ENCODE measurements at places on chromosomes 12 and 14. TPM values are rescaled to one million over a fixed set of nuclear protein-coding genes. Genes with fewer than 3 reads are reported as not detected.

PLA2G1B gene
- total RNA-seq = 42.2 TPM

GRCh38 chr12:56031987-56032386 lies 9.7 kb upstream of the RPS26 start:
- no peak for DNase-seq

- no peak for DNase-seq
These were observed 23.2 kb downstream of the TTC9 start for GRCh38 chr14:70664698-70665447.

GPR65 gene
- total RNA-seq = 13.4 TPM

- no peak for DNase-seq
These were observed 115.7 kb downstream of the PCNX1 start for GRCh38 chr14:71022939-71023338.

GRCh38 chr12:20489645-20490044 lies 121.3 kb downstream of the PDE3A start:
- no peak for DNase-seq

RILPL1 gene
- 14.4 TPM for total RNA-seq

LAG3 gene
- total RNA-seq = 2.1 TPM

- no peak for DNase-seq
These were observed 647.1 kb upstream of the FLRT2 start for GRCh38 chr14:84882830-84883229.

DNA sequence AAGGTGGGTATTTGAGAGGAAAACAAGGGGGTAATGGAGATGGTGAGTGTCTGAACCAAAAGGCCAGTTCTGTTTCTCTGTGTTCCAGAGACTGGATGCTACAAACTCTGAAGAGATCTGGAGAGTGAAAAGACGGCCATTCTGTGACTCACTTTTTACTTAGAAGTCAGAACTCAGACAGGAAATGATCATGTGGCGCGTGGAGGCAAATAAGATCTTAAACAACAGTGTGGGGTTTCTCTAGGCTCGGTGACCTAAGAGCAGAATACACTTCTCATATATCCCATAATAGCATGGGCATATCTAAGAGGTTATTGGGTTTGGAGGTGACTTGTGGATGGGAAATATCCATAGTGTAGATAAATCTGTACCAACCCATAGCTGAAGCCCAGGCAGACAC lies 463.5 kb downstream of the TMEM132D start:
- DNase-seq = no peak

DNA sequence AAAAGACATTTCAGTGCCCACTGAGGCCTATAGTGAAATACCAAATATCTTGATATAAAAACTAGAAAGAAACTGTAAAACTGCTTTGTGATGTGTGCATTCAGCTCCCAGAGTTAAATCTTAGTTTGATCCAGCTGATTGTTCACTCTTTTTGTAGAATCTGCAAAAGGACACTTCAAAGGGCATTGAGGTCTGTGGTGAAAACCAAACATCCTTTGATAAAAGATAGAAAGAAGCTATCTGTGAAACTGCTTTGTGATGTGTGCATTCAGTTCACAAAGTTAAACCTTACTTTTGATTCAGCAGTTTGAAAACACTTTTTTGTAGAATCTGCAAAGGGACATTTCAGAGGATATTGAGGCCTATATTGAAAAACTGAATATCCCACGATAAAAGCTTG lies 290.7 kb upstream of the ALG10B start:
- DNase-seq = no peak

GRCh38 chr12:42162193-42162592 lies 17.5 kb upstream of the GXYLT1 start:
- DNase-seq = no peak

GRCh38 chr12:2531371-2531770 lies 263.4 kb upstream of the FKBP4 start:
- DNase-seq = no peak

GRCh38 chr12:19652386-19652785 lies 213.1 kb downstream of the AEBP2 start:
- no peak for DNase-seq

- no peak for DNase-seq
These were observed 51.0 kb downstream of the SPTLC2 start for GRCh38 chr14:77565289-77565993.

DNA sequence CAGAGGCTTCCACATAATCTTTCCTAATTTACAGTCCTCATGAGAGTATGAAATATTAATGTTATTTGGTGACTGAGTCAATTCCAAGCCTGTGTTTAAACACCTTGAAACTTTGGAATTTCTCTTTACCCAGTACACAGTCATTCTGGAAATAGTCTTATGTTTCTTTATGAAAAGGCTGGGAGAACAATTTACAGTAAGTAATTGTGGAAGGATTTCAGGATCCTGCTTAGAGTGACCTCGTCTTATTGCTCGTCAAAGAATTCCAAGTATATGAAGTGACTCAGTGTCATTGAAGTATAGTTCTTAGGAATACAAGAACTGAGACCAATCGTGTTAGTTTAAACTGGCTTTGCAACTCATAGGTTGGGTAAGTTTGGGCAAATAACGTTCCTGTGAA lies 634.2 kb downstream of the SLC16A7 start:
- DNase-seq = no peak

ABHD12B gene
- total RNA-seq = not detected

- DNase-seq = no peak
These were observed 9.7 kb upstream of the ZDHHC22 start for GRCh38 chr14:77151245-77151644.

GRCh38 chr12:21607701-21608100 lies 3.1 kb upstream of the GYS2 start:
- no peak for DNase-seq

DNA sequence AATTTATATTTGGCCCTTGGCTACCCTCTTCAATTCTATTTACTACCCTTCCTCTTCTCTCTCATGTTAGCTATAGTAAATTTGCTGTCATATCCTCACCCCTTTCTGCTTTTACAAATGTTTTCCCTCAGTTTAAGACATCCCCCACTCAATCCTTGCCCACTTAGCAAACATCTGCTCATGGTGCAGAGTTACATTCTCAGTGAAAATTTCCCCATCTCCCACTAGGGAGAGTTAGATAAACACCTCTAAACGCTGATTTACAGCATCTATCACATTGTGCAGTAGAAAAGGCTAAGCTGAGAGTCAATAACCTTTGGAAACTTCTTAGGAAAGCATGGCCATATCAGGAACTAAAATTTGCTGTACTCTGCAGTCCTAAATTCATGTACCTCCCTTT lies 69.0 kb downstream of the DENND5B start:
- DNase-seq = no peak

GRCh38 chr12:51924551-51925319 lies 17.4 kb downstream of the ACVRL1 start:
- DNase-seq = no peak

DNA sequence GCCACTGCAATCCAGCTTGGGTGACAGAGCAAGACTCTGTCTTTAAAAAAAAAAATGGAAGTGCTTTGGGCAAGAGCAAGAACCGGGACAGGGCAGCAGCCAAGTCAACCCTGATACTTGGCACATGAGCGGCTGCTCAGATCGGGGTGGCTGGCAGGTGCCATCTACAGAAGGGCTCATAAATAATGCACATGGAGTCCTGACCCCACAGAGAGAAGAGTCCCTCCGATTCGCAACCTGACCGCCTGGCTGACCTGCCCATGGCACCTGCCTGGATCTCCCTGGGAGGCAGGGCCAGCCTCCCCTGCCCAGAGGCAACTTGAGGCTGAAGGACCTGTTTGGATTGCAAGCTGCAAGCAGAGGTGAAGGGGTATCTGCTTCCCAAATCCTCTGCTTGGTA lies 9.6 kb upstream of the TMEM120B start:
- no peak for DNase-seq

DNA sequence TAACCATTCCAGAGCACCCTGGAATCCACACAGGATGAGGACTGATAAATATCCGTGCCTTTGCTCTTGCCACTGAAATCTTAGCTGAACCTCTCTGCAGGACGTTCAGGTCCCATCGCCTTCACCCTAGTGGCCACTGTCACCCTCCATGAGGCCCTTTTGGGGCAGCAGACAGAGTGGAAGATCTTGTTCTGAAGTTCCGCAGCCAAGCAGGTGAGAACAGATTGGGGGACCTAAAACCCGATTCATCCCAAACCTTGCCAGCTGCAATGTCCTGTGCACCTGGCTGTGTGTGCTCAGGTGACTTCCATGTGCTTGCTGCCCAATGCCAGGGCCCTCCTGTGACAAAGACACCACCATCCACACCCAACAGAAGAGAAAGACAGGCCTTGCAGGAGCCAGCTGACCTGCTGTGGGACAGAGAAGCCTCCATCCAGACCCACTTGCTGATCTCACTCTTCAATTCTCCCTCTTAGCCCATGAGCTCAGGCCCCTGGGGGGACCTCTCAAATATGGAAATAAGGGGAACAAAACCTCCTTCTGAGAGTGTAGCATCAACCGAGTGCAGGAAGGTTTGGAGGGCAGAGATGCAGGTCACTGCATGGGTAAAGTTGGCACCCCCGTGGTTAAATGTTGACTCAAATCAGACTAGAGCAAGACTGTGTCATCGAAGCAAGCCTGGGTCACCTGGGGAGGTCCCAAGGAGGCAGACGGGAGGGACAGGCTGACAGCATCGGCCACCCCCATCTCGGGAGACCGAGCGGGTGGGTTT lies 308.7 kb upstream of the DIO3 start:
- DNase-seq = no peak

- no peak for DNase-seq
These were observed 144.6 kb downstream of the GCH1 start for GRCh38 chr14:54758041-54758440.

MTA1 gene
- 69.7 TPM for total RNA-seq

GRCh38 chr12:52119398-52120254 lies 40.1 kb downstream of the SMIM41 start:
- DNase-seq = no peak

LRTM2 gene
- not detected for total RNA-seq

GRCh38 chr12:62290846-62291245 lies 30.6 kb downstream of the USP15 start:
- no peak for DNase-seq

DNA sequence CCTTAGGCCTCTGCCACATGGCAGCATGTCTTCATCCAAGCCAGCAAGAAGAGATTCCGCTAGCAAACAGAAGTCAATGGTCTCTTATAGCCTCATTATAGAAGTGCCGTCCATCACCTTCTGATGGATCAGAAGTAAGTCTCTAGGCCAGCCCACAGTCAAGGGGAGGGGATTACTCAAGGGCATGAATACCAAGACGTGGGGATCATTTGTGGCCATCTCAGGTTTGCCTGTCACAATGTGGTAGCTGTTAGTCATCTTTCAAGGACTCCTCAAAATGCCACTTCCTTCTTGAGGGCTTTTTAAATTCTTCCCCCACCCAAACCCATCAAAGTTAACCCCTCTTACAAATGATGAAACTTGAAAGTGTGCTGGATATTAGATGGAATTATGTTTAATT lies 8.1 kb upstream of the ADCY6 start:
- no peak for DNase-seq

RTN1 gene
- total RNA-seq = 18.2 TPM

DNM1L gene
- 40.9 TPM for total RNA-seq

- no peak for DNase-seq
These were observed 83.3 kb upstream of the MED13L start for GRCh38 chr12:116360579-116361413.

DNA sequence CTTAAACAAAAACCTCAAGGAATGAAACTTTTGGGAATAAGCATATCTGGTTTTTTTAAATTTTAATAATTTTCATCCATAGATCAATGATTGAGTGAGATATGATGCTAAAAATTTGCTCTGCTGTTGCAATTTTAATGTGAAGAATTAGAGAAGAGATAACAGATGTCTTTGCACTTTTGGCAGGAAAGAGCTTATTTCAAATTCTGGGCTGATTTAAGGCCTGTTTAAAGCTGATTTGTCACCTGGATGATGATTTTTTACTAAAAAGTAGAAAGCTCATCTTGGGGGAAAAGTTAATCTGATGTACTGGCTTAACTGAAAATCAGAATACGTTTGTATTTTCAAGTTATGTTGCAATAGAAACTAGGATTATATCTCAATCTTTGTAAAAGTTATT lies 268.9 kb upstream of the NOVA1 start:
- DNase-seq = no peak

GRCh38 chr12:109966546-109966945 lies 29.6 kb downstream of the GIT2 start:
- DNase-seq = no peak

DNA sequence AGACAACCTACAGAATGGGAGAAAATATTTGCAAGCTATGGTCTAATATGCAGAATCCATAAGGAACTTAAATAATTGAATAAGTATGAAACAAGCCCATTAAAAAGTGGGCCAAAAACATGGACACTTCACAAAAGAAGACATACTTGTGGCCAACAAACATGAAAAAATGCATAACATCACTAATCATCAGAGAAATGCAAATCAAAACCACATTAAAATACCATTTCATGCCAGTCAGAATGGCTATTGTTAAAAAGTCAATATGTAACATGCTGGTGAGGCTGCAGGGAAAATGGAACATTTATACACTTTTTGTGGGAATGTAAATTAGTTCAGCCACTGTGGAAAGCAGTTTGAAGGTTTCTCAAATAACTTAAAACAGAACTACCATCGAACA lies 945.4 kb upstream of the FLRT2 start:
- DNase-seq = no peak
